Activated T-cell treated with anti-CD3 and anti-CD28 coated beads, Interleukin-2, amount 50 U/mL, for 1 hour (primary cell): ENCODE measurements at places on chromosomes 6 and 20.

DNA sequence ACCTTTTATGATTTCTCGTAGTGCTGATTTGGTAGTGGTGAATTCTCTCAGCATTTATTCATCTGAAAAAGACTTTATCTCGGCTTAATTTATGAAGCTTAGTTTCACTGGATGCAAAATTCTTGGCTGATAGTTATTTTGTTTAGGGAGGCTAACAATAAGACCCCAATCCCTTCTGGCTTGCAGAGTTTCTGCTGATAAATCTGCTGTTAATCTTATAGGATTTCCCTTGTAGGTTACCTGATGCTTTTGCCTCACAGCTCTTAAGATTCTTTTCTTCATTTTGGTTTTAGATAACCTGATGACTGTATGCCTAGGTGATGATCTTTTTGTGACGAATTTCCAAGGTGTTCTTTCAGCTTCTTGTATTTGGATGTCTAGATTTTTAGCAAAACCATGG, 388.7 kb downstream of the UTRN start:
- DNase-seq = no peak

DNA sequence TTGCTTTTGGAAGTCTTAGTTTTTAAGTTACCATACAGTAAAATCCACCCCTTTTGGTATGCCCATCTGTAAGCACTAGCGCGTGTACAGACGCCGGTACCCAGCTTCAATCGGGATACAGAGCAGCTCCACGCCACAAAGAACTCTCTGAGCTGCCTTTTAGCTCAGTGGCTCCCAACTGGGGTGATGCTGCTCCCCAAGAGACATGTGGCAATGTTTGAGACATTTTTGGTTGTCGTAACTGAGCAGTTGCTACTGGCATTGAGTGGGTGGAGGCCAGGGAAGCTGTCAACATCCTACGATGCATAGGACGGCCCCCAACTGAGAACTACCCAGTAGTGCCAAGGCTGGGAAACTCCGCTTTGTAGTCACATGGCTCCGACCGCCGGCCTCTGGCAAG, 73.3 kb downstream of the BMP7 start:
- DNase-seq = no peak

- DNase-seq = no peak
These were observed 179.0 kb upstream of the MMS22L start for GRCh38 chr6:97462031-97462430.

DNA sequence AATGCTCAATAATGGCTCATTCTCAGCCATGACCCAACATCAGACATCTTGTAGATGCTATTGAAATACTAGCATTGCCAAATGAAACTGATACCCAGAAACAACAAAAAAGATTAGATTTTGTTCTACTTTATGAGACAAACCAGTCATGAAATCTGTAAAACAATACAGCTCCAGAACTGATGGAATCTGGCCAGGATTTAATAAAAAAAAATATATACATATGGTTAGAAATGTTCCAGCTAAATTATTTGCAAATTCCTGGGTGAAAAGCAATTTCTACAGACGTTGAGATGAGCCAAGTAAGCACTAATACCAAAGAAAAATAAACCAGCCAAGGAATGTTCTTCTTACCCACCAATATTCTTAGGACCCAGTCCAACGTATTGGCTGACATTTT, 201.3 kb downstream of the EPHA7 start:
- DNase-seq = no peak

DNA sequence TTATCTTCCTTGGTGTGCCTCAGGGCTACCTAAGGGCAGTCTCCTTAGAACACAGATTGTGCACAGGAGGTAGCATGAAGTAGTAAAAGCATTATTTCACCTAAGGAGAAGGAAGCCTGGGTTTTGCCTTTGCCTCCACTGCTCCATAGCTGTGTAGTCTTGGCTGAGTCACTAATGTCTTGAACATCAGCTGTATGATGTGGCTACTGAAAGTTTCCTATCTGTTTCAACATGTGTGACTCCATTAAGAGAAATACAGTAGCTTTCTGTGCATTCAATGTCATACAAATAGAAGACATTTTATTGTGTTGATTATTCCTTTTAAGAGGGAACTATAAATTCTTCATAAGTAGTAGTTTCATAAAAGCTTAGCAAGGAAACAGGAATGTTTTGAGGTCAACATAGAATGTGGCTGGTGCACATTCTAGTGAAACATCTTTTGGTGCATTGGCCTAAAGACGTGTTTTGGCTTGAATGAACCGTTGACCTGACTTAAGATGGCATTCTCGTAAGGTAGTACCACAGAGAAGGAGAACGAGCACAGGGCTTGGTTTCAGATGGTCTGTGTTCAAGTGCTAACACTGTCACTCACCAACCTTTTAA, 70.6 kb downstream of the CTNNBL1 start:
- DNase-seq = no peak

DNA sequence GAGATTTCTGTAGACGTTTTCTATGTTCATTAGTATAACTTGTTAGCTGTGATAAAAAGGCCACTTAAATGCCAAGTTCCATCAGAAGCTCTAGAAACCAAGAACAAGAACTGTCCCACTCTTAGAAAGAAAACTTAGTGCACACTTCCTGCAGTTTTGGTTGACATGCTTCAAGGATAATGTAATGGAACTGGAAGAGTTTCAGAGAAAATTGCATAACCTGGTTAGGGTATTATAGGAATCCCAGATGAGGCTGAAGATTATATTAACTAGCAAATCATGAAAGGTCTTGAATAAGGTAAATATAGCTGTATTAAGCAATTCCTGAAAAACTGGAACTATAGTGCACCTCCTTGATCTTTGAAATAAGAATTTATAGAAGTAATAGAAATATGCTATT, 1.8 kb upstream of the PHACTR2 start:
- no peak for DNase-seq

GRCh38 chr6:52407467-52407866, 12.7 kb upstream of the EFHC1 start:
- no peak for DNase-seq

DNA sequence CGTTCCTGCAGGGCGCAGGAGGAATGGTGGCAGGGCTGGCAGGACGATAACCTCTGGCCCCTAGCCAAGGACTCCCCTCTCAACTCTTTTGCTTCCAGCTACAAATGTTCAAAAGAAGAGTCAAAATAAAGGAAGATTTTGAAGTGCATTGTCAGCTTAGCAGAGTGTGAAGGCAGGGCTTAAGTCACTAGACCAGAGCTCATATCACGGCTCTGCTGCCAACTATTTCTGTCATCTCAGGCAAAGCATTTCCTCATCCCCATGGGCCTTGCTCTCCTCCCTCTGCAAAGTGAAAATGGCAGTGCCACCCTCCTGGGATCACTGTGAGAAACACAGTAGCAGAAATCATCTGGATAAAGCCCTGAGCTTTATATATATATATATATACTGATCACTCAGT, 36.7 kb downstream of the CFAP61 start:
- no peak for DNase-seq

DNA sequence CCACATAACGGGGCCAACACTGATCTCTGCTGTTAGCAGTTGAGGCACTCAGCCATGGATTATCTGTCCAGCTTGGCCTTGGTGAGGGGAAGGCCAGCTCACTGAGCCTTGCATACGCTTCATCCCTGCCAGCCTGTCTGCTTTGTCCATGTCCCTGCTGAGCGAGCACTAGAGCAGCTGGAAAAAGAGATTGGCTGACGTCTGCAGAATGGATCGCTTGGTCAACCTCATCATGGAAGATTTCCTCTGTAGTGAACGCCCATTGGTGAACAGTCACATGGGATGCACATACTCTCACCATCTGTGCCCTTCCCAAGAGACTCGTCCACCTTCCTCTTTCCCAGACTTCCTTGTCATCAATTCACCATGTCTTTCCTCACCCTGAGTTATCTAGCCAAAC, 26.9 kb downstream of the MUC22 start:
- no peak for DNase-seq

DNA sequence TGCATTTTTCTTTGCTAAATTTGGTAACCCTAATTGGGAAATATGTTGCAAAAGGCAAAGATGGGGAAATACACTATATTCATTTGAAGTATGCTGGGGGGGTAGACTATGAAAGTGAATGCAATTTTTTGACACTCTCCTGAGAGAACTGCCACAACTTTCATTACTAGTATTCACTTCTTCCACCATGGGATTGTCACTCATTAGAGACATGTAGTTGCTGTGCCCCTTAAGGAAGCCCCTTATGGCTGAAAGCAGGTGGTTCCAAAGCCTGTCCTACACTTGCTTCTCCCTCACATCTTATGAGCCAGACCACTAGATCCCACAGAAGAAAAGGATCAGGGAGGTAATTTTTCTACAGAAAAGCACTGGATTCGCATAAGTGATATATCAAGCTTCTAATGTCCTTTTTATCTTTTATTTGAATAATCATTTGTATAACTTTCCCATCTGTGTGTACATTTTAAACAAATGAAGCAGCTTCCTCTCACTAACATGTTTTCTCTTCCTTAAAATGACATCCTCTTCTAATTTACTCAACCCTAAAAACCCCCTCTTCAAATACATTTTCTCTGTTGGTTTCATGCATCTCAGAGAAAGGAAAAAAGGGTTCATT, 83.8 kb downstream of the GCLC start:
- DNase-seq = no peak

- no peak for DNase-seq
These were observed 259.9 kb downstream of the BMP7 start for GRCh38 chr20:57006411-57007170.

GRCh38 chr20:1378735-1379125, 14.1 kb downstream of the FKBP1A start:
- no peak for DNase-seq

DNA sequence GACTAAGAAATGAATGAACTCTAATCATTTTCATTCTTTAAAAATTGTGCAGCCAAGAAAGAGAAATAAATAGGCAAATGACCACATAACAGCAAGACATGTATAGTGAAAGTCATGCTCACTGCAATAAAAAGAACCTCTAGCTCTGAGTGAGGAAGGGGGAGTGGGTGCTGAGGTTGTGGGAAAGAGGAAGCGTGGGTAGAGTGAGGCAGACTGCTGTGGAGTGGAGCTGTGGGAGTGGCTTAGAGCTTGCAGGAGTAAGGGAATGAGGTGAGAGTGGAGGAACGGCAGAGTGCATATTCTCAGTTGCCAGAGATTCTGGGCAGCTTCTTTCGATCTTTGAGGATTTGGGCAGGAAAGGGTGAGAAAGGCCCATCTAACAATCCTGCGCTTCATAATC, 10.4 kb downstream of the DEFB129 start:
- no peak for DNase-seq

- no peak for DNase-seq
These were observed 19.6 kb downstream of the DYNLRB1 start for GRCh38 chr20:34535857-34536256.

DNA sequence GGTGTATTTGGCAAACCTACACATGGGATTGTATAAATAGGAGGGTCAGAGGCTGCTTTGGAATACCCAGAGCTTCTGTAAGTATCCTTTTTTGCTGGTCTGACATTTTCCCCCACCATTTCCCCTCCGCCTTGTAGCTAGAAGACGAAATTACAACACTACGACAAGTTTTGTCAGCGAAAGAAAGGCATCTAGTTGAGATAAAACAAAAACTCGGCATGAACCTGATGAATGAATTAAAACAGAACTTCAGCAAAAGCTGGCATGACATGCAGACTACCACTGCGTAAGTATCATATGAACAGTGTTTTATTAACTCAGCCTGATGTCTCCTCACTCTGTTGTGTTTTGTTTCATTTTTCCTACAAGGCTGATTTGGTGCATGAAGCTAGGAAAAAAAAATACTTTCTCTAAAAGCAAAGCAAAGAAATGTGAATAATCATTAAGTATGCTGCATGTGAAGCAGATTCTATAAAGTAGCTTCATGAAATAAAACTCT, 72.7 kb downstream of the HDDC2 start:
- DNase-seq = no peak

- DNase-seq = no peak
These were observed 306.7 kb downstream of the PLCB1 start for GRCh38 chr20:8438748-8439147.

DNA sequence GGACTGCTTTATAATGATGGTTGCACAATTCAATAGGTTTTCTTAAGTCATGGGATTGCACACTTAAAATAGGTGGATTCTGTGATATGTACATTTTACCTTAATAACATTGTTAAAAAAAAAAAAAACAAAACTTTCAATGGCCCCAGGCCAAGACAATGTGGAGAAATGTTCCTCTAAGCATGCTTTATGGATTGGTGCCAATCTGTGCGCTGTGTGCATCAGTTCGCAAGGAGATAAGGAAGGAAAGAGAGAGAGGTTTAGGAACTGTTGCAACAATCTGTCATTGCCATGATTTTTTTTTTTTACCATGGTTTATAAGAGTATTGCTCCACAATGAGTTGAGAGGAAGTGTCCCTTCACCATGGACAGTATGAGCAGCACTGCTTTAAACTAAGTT, 399.6 kb downstream of the PTPRT start:
- no peak for DNase-seq

GRCh38 chr20:11676630-11677287, 240.9 kb upstream of the BTBD3 start:
- no peak for DNase-seq

DNA sequence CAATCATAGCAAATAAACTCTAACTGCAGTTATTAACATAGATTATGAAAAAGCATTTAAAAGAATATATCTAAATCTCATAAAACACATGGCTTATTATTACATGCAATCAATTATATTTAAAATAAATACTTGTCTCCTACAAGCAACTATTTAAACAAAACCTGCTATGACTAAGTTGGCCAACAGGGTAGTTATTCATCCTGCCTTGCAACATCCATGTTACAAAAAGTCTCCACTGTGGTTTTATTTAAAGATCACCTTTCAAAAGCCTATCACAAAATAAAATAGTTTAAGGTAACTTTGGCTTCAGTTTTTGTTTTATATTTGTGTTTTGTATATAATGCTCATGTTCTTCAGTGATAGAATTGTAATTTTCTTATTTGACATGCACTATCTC, 1127.0 kb upstream of the MAP3K7 start:
- no peak for DNase-seq

- no peak for DNase-seq
These were observed 8.1 kb downstream of the PIM1 start for GRCh38 chr6:37177935-37178517.

DNA sequence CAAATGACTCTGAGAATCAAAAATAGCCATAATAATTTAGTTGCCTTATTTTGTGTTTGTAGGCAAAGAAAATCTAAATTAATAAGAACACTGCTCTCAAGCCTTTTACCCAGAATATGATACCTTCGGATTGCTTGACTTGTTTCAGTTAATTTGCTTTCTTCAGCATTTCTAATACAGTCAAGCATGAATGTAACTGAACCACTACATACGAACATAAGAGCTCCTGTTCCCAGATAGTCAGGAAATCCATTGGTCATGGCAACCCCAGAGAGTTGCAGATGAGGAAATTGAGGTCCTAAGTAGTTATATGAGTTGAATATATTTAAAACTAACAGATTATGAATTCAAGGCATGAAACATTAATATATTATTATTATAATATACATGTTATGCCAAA, 2.9 kb downstream of the FRK start:
- DNase-seq = no peak

DNA sequence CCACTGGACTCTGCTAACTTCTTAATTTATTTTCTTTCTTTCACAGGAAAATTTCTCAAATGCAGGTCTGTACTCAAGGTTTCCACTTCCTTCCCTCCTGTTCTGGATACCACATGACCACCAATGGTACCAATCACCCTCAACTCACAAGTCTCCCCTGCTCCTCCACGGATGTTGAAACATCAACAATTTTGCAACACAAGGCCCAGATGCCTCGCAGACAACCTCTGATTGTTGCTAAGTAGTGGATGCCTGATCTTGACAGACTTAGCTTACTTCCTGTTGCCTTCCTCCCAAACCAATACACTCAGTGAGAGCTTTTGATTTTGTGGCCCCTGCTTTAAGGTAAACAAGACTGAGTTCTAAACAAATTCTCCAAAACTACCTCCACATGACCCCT, 146.6 kb downstream of the FRK start:
- no peak for DNase-seq
